Activated CD4-positive, alpha-beta memory T cell treated with anti-CD3 and anti-CD28 coated beads, Interleukin-2, amount 10 ng/mL, durations not matched to agents 7 days and 5 days (primary cell): ENCODE measurements at places on chromosomes 6 and 20. TPM values are rescaled to one million over a fixed set of nuclear protein-coding genes. Genes with fewer than 3 reads are reported as not detected.

SNAP25 gene
- 0.18 TPM for total RNA-seq

GRCh38 chr6:161117308-161117707 is 125.7 kb downstream of the MAP3K4 start:
- DNase-seq, result no peak

MEI4 gene
- not detected for total RNA-seq

GRCh38 chr6:139172567-139172966 is 37.7 kb downstream of the HECA start:
- DNase-seq, result no peak

SPAG4 gene
- total RNA-seq, result 6.5 TPM

- no peak for DNase-seq
Measured at GRCh38 chr6:168415098-168415992, 25.6 kb upstream of the SMOC2 start.

DNA sequence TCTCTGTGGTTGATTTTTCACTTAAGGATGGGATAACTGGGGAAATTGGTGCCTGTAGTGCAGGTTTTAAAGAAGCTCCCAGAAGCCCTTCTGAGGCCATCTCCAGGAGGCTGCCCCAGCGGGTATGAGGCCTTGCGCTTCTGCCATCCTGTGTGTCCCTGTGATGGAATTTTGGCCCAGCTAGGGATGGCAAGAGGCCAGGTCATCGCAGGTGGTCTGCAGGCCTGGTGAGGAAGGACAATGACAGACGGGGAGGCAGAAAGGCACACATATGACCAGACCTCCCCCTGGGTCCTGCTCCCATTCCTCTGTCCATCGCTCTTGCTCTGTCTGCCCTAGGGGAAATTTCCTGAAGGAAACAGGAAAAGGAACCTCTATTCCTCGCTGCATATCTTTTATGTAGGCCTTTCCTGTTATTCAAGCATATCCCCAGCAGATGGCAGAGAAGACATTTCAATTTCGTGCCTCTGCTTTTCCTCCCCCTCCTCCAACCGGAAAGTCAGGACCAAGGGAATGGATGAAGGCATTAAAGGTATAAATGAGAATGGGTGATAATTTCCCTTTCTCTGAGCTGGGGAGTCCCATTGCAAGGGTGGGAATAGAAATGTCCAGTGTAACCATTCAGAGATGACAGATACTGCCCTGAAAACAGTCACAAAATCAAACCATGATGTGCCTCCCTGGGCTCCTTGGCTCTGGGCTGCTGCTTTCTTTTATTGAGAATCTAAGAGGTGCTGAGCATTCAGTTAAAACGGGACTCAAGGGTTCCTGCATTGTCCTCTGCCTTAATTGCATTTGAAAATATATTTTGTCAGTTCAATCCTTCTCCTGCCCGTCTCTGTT is 17.6 kb upstream of the HLA-F start:
- DNase-seq, result no peak

GRCh38 chr20:24661255-24661654 is 191.8 kb downstream of the SYNDIG1 start:
- DNase-seq, result no peak

DNA sequence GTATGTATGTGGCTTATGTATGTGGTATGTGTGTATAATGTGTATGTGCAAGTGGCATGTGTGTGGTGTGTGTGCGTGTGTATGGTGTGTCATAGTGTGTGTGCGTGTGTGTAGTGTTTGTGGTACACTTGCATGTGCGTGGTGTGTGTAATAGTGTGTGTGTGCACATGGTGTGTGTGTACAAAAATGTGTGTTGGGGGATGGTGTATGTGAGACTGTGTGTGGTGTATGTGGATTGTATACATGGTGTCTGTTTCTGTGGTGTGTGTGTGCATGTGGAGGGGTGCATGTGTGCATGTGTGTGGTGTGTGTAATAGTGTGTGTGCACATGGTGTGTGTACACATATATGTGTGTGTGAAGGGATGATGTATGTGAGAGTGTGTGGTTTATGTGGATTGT is 21.5 kb downstream of the MAFB start:
- DNase-seq, result no peak

- DNase-seq, result no peak
Measured at GRCh38 chr6:81263531-81264168, 488.8 kb downstream of the TENT5A start.

- DNase-seq, result no peak
Measured at GRCh38 chr6:13288969-13289391, 39.4 kb downstream of the TBC1D7 start.

GRCh38 chr6:159508931-159509330 is 184.1 kb downstream of the SOD2 start:
- DNase-seq, result no peak

GRCh38 chr6:56386717-56387116 is 139.3 kb upstream of the COL21A1 start:
- DNase-seq, result no peak

DNA sequence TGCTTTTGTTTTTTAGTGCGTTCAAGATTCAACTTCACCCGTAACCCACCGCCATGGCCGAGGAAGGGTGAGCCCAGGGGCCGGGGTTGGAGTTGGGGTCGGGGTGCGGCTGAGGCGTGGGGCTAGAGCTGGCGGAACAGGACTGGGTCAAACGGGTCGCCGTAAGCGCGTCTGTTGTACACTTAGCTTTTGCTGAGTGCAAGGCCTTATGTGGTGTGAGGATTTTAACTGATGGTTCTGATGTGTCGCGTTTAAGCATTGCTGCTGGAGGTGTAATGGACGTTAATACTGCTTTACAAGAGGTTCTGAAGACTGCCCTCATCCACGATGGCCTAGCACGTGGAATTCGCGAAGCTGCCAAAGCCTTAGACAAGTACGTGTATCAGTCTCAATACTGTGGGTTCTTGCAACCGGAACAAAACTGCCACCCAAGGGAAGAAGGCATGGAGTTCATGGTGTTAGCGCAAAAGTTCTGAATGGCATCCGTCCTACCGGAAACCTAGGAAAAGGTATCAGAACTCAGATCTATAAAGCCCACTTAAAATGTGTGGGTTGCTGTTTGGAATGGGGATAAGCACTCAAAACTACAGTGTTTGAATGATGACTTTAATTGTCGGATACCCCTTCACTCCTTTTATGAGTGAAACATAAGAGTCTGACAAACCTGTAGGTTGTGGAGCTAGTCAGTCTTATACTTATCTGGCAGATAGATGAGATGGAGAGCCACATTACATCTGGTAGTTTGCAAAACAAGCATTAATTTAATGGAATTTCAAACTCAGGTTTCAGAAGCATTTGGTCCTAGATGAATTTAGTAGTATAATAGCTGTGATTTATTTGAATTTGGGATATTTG is 574 bp downstream of the RPS12 start:
- DNase-seq, result peak; percentile 38
